Effector CD4-positive, alpha-beta T cell (primary cell): ENCODE measurements at places on chromosomes 6 and 20.

DNA sequence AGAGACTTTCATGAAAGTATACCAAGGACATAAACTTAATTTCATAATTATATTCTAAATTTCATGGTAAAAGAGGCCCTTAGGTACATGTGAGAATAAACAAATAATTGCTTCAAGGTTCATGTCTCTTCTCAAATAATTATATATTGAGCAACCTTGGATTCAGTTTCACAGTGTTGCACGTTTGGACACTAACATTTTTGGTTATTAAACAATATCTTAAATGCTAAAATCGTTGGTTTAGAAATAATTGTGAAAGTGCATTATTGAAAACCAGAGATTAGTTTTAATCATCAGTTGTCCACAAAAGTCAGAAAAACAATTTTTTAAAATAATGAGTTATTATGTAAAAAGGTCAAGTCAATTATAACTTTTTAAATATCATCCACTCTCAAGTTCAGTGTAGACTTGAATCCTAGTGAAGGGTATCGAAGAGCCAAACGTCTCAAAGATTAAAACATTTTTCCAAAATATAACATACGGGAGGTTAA lies 227.1 kb upstream of the DEFB112 start:
- no peak for DNase-seq

GRCh38 chr6:158928068-158928467 lies 71.9 kb downstream of the RSPH3 start:
- no peak for DNase-seq

DNA sequence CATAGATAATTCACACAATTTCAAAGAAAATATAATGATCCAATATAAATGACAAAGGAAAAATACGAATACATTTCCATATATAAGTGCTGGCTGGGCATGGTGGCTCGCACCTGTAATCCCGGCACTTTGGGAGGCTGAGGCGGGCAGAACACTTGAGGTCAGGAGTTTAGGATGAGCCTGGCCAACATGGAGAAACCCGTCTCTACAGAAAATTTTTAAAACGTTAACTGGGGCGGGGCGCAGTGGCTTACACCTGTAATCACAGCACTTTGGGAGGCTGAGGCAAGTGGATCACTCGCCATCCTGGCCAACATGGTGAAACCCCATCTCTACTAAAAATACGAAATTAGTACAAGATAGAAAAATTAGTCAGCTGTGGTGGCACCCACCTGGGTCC lies 14.9 kb upstream of the MAPK13 start:
- DNase-seq, result no peak

DNA sequence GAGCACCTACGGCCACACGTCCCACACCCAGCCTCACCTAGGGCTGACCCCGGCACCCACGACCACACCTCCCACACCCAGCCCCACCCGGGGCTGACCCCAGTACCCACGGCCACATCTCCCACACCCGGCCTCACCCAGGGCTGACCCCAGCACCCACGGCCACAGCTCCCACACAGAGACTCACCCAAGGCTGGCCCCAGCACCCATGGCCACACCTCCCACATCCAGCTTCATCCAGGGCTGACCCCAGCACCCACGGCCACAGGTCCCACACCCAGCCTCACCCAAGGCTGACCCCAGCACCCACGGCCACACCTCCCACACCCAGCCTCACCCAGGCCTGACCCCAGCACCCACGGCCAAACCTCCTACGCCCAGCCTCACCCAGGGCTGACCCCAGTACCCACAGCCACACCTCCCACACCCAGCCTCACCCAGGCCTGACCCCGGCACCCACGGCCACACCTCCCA lies 36.7 kb downstream of the NINL start:
- no peak for DNase-seq
